ENCODE measurements at places on chromosomes 7 and 10. TPM values are rescaled to one million over a fixed set of nuclear protein-coding genes. Genes with fewer than 3 reads are reported as not detected.

DNA sequence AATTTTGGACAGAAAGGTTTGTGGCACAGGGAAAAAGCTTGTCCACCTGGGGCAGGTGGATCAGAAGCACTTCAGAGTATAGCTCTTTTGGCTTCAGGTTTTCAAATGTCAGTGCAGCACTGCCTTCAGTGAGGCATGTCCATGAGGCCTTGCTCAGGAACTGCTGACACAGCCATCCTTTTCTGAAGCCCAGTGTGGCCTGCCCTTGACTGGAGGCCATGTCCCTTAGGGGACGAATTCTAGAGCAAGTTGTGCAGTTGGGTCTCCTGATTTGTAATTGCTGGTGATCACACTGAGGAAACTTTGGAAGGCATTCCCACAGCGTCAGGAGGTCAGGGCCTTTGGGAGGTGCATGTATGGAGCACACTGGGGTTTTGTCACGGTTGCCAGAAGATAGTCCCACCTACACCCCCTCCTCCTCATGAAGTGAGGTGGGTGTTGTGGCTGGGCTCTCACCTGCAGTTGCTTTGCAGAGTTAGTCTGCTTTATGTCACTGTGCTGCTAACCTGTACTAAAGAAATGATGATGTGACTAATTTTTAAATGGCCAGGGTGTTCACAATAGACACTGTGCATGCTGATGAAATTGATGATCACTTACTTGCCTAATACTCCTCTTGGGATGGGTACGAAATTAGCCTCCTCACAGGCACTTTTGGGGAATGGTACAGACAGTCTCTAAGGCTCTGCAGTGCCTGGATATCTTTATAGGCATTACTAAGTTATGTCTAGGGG, 41.7 kb downstream of the OGDH start:
- no peak for DNase-seq

- no peak for DNase-seq
Observed at GRCh38 chr7:137360087-137360679, 16.6 kb upstream of the PTN start.

Gene FXYD4
- not detected for total RNA-seq

Gene FAM25A
- total RNA-seq, result 755 TPM

Gene EGFR
- total RNA-seq, result 234 TPM

Gene ZNF107
- 15.8 TPM for total RNA-seq

Measured in lower leg skin (tissue), 4 donors.